ENCODE measurements at places on chromosomes 2 and 18.

DNA sequence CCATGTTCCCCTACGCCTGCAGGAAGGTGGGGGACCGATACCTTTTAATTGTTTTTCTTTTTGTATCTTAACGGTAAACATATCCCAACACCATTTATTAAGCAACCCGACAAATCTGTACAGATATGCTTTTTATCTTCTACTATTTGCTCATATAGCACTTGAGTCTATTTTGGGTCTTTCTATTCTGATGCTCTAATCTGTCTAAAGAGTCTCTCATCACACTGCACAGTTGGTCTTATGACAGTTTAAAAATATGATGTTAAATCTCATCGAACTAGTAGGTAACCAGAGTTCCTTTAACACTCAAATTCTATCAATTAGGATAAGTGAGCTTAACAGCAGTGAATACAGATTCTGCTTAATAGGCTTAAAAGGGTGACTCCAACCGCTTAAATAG is 111.6 kb downstream of the SOCS6 start:
- DNase-seq = no peak

GRCh38 chr2:165528691-165529090 is 59.2 kb downstream of the CSRNP3 start:
- DNase-seq = no peak

DNA sequence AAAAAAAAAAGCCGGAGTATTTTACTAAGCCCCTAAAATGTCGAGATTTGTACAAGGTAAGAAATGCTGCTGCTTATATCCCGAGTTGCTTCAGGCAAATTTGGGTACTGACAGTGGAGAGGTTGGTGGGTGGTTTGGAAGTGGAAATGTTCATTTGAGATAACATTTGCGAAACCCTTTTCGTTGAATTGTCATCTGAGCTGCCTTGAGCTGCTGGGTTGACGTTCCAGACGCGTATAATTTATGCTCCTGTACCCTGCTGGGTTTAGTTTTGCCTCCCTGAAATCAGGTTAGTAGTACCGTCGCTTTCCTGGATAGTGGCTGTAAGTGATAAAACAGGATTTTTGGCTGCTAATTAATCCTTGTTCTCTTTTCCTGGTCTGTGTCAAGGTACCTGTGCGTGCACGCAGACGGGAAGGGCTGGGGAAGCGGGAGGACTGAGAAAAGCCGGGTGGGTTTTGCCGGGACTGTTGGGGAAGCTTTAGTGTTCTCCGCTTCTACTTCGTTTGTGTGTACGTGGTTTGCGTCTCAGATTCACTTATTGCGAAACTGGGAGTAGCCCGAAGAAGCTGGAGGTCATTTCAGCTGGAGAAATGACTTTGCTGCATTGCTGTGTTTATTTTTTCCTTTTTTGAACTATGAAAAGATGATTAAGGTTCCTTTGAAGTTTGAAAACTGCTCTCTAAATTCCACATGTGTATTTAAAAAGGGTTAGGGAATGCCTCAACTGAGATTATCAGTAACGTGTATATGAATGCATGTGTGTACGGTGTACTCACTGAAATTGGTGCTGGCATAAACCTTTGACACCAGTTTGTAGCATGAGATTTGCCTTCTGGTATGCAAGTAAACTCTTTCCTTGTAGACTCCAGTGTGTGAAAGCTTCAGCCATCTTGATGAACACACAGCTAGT is 709 bp downstream of the UGP2 start:
- DNase-seq = no peak

DNA sequence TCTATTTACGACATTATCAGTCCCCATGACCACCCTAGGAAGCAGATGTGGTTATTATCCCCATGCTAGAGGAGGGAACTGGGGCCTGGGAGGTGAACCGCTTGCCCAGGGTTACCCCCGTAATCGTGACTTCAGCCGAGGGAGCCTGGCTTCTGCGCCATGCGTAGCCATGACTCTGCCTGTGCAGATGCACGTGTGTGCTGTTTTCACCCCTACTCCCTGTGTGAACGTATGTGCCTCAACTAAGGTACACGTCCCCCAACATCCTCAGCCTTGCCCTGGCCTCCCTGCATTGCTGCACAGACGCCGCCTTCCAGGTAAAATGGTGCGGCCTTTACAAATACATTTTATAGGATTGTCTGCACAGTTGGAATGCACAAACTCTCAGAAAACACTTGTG is 40.2 kb downstream of the LPIN1 start:
- no peak for DNase-seq

DNA sequence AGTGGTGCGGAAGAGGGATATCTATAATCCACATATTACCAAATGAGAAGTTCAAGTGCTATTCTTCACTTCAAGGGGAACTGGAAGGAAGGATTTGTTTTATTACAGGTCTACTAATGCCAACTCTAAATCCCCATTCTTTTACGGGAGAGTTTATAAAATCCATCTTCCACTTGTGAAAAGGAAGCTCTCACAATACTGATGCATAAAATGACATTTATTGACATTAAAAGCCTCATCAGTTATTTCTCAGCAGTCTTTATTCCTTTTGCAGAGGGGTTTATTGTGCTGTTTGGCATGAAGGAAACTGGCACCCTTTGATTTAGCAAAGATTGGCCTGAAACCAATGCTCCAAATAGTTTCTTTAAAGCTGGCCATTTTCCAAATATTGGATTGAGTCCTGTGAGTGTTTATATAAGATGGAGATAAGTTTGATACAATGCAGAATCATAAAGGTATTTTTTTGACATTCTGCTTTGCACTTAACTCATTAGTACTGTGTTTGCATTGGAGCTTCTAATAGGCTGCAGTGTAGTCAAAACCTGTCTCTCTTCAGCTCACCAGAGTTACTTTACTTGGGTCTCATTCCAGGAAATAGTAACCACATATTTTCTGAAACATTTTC is 26.6 kb downstream of the LRP1B start:
- no peak for DNase-seq

DNA sequence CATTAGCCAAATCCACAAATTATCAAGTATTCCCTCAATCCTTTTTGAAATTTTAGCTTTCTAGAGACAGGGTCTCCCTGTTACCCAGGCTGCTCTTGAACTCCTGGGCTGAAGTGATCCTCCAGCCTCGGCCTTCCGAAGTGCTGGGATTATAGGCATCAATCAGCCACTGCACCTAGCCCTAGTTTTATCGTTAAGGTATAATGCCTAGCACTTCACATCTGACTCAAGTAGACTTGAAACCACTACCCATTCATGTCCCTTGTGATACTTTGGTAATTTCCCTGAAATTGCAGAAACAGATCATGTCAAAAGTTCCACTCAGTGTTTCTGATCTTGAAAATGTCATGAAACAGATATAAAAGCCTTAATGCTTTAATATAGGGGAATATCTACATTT is 26.3 kb downstream of the MEX3C start:
- no peak for DNase-seq

DNA sequence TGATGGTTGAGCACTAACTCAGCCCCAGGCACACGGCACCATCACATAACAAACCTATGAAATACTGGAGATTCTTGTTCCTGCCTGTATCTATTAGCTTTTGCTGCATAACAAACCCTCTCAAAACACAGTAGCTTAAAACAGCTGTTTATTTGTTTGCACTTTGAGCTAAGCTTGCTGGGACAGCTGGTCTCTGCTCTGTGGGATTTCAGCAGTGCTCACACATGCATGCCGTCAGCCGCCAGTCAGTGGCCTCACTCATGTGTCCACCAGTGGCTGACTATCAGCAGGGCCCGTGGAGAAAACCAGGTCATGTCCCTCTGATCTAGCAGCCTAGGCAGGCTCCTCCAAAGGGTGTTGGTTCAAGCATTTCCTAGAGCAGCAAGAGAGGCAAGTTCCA is 52.8 kb upstream of the RAB12 start:
- no peak for DNase-seq

- no peak for DNase-seq
Measured at GRCh38 chr2:164569378-164569777, 51.9 kb downstream of the GRB14 start.

- no peak for DNase-seq
Measured at GRCh38 chr18:60053747-60054304, 154.0 kb downstream of the PMAIP1 start.

- no peak for DNase-seq
Measured at GRCh38 chr2:232891621-232892071, 21.6 kb downstream of the SNORC start.

DNA sequence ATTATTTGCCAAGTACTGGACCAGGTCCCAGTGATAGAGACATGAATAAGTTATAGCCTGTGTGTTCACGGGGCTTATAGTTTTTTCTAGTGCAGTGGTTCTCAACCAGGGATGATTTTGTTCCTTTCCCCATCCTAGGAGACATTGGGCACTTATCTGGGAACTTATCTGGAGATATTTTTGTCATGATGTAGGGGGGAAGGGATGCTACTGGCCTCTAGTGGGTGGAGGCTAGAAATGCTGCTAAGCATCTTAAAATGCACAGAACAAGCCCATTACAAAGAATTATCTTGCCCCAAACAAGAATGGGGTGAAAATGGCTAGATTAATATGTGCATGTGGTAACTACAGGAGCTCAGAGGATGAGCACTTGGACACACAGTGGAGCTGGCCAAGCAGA is 75.2 kb downstream of the KLHL29 start:
- DNase-seq = no peak

GRCh38 chr18:13269521-13270011 is 51.0 kb downstream of the LDLRAD4 start:
- DNase-seq = peak; percentile 35

DNA sequence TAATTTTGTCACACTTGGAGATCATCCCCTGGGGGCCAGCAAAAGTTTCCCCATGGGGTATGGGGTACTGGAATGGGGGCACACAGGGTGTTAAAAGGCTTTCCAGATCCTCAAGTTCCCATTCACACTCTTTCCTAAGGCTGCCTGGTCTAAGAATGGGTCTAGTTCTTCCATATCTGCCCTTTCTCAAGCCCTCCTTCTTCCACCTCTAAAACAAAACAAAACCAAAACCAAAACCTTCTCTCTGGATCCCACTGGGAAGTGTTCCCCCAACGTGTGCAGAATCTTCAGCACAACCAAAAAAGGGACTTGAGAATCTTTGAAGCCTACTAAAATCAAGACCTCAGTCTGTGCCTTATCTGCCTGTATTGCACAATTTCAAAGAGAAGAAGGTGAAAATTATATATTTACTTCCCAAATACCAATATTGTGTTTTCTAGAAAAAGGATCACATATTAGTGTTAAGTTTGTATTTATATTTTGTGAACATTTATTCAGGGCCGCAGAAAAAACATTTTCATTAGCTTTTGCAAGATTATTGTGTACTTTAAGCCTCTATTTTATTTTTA is 207.2 kb upstream of the TCF4 start:
- DNase-seq = no peak

GRCh38 chr2:218777276-218777990 is 4.5 kb upstream of the CYP27A1 start:
- DNase-seq = no peak

GRCh38 chr2:26952374-26952773 is 18.1 kb upstream of the MAPRE3 start:
- DNase-seq = no peak

DNA sequence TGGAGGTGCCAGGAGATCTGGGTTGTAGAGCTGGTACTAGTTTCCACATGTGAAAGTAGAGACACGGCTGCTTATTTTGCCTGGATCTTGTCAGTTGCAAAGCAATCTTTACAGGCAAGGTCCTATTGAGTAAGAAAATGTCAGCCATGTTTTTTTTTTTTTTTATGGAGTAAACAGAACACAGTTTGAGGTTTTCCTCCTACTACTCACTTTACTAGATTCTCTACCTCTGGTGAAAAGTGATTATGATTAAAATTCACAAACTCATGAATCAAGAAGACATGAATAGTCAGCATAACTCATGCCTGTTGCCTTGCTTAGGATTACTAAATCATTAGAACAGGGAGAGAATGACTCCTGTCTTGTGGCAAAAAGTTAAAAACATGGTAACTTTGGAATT is 70.1 kb upstream of the PNPT1 start:
- DNase-seq = no peak

DNA sequence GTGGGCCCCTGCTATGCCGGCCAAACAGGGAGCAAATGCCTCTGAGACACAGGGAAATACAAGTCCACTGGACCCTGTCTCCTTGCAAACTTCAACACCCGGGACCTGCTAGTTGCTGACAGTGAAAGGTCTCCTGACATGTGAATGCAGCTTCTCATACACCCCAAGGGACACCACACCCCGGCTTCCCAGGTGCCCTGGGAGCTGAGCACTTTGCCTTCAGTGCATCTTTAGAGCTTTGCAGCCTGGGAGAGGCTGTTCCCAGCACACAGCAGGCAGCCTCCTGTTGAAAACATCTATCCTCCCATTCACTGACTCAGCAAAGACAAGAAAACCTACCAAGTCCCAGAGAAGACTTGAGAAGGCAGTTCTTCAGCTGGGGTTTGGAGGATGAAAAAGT is 143.4 kb downstream of the COL6A3 start:
- DNase-seq = no peak

GRCh38 chr2:2523461-2524347 is 192.6 kb upstream of the MYT1L start:
- no peak for DNase-seq

DNA sequence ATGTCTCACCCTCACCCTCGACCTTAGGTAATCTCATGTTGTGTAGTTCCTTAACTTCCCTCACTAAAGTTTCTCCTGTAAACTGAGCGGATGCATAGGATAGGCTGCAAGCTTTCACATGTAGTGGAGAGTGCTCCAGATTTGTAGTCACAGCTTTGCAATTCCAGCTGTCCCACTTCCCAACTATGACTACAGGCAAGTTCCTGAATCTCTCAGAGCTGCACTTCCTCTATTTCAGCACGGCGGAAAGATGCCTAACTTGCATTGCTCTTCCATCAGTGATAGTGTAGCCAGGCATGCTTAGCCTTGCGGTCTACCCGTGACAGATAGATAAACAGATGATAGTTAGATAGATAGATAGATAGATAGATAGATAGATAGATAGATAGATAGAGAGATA is 183.1 kb upstream of the CCDC68 start:
- no peak for DNase-seq

- DNase-seq = no peak
Measured at GRCh38 chr18:63603772-63604171, 16.6 kb downstream of the SERPINB13 start.

DNA sequence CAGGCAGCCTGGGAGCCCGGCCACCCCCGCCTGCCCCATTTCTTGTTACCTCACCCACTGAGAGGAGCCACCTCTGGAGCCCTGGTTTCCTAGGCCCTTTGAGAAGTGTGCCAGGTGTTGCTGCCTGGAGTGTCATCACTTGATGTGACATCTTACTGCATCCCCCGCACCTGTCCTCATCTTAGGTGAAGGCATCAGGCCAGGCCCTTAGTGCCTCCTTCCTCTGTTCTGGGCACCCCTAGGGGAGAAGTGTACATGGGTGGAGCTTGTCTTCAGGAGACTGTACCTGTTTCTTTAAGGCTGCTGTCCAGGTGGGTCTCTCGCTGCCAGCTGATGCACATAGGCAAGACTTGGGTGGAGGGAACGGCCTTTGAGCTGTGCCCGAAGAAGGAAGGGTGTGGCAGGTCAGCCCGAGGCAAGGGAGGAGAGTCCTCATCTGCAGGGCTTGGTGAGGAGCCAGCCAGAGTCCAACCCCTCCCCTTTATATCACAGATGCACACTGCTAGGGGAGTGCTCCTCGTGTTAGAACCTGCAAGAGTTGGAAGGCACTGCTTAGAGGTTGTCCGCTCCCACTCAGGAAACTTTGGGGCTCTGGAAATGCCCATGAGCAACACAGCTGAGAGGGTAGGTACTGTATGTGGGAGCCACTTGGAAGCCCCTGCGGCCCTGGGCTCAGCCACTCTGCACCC is 45.9 kb downstream of the NCK2 start:
- DNase-seq = no peak
